ENCODE measurements at places on chromosomes 1 and 21.

- DNase-seq: no peak
These were observed 27.5 kb upstream of the TMEM52 start for GRCh38 chr1:1946540-1946939.

- no peak for DNase-seq
These were observed 17.0 kb upstream of the GRIK3 start for GRCh38 chr1:37051346-37051745.

DNA sequence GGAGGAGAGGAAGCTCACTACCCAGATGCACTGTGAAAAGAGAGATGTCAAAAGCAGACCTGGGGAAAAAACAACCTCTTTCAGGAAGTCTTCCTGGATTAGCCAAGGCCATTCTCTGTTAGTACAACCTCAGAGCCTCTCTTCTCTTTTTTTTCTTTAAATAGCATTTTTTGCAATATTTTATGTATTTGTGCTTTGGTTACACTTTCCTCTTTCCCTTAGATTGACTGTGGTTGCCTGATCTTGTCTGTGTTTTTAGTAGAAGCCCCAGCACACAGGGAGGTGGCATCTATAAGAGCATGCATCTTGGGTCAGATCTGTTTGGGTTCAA is 18.8 kb downstream of the SLC26A9 start:
- no peak for DNase-seq

GRCh38 chr1:171828794-171829193 is 12.5 kb upstream of the DNM3 start:
- DNase-seq: no peak

- no peak for DNase-seq
These were observed 401 bp downstream of the TP73 start for GRCh38 chr1:3652548-3653285.

DNA sequence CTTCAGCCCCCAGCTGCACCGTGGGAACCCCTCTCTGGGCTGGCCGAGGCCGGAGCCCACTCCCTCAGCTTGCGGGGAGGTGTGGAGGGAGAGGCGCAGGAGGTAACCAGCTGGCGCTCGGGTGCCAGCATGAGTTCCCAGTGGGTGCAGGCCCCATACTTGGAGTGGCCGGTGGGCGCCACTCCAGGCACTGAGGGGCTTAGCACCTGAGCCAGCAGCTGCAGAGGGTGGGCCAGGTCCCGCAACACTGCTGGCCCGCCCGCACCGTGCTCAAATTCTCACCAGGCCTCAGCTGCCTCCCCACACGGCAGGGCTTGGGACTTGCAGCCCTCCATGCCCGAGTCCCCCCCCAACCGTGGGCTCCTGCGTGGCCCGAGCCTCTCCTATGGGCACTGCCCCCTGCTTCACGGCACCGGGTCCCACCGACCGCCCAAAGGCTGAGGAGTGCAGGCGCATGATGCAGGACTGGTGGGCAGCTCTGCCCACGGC is 47.2 kb downstream of the LRRC53 start:
- no peak for DNase-seq

Measured in HCEC 1CT (cell line).